ENCODE measurements at places on chromosomes 13 and 19. TPM values are rescaled to one million over a fixed set of nuclear protein-coding genes. Genes with fewer than 3 reads are reported as not detected.

- no peak for DNase-seq
These were observed 2676.6 kb downstream of the PCDH9 start for GRCh38 chr13:64553411-64554129.

GRCh38 chr19:18855647-18856384 lies 24.1 kb downstream of the UPF1 start:
- no peak for DNase-seq

DNA sequence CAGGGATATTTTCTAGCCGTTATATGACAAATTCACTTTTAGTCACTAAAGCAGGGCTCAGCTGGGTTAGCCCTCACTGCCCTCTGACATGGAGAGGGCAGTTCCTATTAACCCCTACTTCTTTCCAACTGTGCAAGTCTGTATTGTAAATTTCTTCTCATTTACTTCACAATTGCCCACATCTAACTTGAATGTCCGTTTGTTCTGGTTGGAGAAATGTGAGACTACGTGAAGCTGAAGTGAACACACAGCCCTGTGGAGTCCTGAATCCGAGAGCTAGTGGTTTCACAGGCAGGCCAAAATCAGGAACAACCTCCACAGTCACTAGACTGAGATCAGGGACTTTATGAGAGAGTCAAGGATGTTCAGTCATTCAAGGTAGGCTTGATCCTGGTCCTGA lies 4.4 kb upstream of the MYO16 start:
- DNase-seq, result no peak

- DNase-seq, result no peak
These were observed 195.3 kb downstream of the ITGBL1 start for GRCh38 chr13:101647760-101648159.

- no peak for DNase-seq
These were observed 1.7 kb downstream of the UBXN6 start for GRCh38 chr19:4455719-4456475.

- no peak for DNase-seq
These were observed 7.0 kb upstream of the HCN2 start for GRCh38 chr19:582497-583197.

- no peak for DNase-seq
These were observed 861.1 kb upstream of the KLHL1 start for GRCh38 chr13:70969321-70969720.

DNA sequence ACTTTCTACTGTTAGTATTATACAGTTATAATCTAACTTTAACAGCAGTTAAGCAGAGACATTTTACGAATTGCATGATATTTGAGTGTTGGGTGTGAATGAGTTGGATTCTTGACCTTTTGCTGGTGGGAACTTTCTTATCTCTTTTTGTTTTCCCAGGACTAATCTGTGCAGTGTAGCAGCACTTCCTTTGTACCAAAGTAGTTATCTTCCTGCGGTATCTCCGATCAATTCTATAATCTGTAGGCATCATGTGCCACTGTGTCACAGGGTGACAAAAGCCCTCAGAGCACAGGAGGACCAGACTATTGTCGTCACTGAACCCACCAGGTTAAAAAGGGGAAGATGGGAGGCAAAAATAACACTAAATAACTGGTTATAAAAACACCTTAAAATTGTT lies 823.5 kb downstream of the GPC5 start:
- DNase-seq, result no peak

TRPC4 gene
- 1.3 TPM for total RNA-seq

- no peak for DNase-seq
These were observed 6.0 kb upstream of the TEX30 start for GRCh38 chr13:102779436-102780159.

A1BG gene
- 24.5 TPM for total RNA-seq

DNA sequence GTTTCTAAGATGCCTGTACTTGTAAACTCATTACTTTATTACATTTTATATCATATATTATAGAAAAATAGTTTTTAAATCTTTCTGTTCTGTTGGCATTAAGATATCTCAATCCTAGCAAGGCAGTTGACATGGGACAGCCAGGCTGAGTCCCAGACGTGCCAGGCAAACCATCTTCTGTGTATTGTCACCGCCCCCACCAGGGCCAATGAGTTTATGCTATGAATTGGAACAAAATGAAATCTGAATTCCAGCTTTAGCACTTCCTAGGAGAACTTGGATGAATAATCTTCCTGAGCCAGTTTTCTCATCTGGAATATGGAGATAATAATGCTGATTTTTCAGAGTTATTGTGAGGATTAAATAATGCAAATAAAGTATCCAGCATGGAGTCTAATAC lies 79.9 kb upstream of the GSX1 start:
- no peak for DNase-seq

- DNase-seq, result no peak
These were observed 33.5 kb upstream of the ESD start for GRCh38 chr13:46830405-46831005.

DNA sequence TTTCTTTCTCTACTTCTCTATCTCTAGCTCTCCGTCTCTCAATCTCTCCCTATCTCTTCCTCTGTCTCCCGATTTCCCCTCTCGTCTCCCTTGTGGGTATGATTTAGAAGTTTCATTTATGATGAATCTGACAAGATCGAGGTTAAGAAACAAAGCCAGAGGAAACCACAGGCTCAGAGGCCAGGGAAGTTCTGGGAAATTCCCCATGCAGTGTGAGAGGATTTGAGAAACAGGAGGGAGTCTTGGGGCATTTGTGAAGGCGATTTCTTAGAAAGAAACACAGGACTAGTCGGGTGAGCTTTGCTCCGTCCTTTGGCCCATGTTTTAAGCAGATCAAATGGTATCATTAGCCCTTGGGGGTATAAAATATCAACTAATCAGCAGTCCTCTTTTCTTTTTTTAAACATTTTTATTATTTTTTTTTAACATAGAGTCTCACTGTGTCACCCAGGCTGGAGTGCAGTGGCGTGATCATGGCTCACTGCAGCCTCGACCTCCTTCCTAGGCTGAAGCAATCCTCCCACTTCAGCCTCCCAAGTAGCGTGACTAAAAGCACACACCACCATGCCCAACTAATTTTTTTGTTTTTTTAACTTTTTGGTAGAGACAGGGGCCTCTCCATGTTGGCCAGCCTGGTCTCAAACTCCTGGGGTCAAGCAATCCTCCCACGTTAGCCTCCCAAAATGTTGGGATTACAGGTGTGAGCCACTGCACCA lies 25.8 kb downstream of the TNFSF9 start:
- DNase-seq, result no peak

DNA sequence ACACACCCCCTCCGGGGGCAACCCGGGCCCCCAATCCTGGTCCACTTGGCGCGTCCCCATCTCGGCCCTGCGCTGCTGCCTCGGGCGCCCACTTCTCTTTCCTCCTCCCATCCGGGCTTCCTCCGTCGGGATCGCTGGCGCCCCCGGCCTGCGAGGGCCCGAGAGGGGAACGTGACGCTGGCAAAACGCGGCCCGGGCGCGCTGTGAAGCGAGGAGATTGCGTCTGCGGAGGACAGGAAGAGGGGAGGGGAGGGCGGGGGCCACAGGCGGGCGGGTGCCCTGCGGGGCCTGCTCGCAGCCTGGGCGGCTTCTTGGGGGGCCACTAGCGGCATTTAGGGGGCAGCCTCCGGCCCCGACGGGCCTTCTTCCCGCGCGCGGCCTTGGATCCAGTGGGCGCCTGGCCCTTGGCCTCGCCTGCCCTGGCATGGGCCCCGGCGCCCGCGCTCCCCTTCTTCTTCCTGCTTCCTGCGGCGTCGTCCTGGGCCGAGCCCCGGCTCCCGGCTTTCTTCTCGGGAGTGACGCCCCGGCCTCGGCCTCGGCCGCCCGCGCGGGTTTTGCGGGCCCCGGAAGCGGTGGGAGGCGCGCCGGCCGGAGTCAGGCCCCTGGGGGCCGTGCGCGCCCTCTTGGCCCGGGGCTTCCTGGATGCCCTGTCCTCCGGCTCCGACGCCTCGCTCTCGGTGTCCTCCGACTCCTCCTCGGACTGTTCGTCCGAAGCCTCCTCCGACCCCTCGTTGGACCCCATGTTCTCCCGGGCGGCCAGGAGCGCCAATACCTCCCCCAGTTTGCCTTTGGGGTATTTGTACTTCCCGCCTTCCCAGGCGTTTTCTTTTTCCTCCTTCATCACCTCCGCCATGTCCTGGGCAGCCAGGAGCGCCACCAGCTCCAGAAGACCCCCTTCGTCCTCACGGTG lies 2.2 kb downstream of the PNMA8B start:
- no peak for DNase-seq

ZNF444 gene
- 13.8 TPM for total RNA-seq

CKM gene
- total RNA-seq, result not detected

- no peak for DNase-seq
These were observed 8.5 kb upstream of the ZNF83 start for GRCh38 chr19:52646571-52647217.
